ENCODE measurements at places on chromosomes 2 and 18. TPM values are rescaled to one million over a fixed set of nuclear protein-coding genes. Genes with fewer than 3 reads are reported as not detected.

- no peak for DNase-seq
Measured at GRCh38 chr2:231050018-231050901, 6.4 kb upstream of the PSMD1 start.

- no peak for DNase-seq
Measured at GRCh38 chr2:182117196-182117595, 131.5 kb downstream of the PPP1R1C start.

DNA sequence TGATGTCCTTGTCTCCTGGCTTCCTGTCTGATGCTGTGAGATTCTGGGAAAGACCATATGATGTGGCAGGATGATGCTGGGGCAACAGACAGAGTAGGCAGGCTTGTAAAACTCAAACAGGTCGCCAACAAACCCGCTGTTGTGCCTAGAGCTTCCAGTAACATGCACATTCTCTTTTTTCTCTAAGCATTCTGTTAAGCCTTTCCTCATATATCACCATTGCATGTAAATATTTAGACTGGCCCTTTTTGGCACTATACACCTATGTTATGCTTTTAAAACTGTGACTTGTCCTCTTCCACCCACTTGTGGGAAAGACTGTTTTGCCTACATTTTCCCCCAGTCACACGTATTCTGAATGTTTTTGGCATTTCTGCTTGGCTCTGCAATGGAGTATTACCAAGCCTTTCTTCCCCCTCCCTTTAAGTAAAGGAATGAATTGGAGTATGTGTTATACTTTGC is 250.4 kb upstream of the TANK start:
- DNase-seq = no peak

The SERPINB2 gene
- 190 TPM for total RNA-seq

The TMEM247 gene
- not detected for total RNA-seq

GRCh38 chr2:142286618-142287017 is 155.8 kb upstream of the LRP1B start:
- DNase-seq = no peak

DNA sequence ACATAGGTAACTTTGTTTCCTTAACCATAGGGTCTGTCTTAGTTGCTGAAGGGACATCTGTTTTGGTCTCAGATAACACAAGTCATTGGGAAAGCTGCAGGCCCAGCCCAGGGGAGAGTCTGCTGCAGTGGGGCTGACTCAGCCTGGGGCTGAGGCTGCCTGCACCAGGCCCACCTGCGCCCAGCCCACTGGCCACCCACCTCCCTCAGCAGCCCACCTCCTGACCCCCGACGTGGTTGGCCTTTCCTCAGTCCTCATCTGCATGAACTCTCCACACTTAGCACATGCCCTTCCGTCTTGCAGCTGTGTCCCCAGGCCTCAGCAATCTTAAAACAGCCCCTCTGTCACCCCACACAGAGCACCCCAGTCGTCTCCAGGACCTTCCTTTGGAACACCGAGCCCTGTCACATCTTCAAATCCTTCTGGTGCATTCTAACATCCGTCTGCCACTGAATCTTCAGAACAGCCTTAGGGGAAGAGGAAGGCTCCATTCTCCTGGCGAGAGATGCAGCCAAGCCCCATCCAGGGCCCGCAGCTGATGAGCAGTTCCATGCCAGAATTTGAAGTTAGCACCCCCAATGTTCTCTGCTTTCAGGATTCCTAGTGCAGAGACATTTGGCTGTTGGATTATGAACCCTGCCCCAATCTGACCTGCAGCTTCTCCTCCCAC is 231.4 kb downstream of the SEPTIN10 start:
- DNase-seq = peak; percentile 35

DNA sequence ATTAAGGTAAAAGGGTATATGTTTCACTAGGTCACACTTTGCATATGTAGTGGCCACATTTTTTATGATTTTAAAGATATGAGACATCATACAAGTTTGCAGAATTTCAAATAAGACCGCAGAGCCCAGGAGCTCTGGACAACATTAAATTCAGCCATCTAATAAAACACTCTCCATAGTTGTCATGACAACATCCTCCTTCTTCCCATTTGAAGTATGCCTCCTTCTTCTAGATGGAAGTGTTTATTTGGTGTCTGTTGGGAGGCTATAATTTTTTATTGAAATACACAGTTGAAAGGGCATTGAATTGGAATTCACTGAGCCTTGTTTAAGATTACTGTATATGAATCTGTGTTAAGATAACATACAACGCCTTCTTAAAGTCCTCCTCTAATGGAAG is 467.3 kb downstream of the CMPK2 start:
- DNase-seq = no peak

DNA sequence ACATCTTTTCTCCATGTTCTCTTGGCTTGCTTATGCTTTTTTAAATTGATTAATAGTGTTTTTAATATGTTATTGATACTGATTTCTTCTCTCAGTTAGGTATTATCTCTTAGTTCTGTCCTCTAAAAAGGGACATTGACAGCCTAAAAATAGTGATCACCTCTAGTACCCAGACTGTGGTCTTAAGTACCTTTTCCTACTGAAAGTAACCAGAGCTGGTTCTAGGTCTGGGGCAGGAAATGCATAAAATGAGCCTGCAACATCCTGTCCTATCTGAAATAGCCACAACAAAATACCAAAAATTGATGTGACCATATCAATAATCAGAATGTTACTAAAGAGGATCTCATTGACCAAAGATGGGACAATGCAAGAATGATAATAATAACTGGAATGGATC is 113.3 kb downstream of the DNAH6 start:
- no peak for DNase-seq

DNA sequence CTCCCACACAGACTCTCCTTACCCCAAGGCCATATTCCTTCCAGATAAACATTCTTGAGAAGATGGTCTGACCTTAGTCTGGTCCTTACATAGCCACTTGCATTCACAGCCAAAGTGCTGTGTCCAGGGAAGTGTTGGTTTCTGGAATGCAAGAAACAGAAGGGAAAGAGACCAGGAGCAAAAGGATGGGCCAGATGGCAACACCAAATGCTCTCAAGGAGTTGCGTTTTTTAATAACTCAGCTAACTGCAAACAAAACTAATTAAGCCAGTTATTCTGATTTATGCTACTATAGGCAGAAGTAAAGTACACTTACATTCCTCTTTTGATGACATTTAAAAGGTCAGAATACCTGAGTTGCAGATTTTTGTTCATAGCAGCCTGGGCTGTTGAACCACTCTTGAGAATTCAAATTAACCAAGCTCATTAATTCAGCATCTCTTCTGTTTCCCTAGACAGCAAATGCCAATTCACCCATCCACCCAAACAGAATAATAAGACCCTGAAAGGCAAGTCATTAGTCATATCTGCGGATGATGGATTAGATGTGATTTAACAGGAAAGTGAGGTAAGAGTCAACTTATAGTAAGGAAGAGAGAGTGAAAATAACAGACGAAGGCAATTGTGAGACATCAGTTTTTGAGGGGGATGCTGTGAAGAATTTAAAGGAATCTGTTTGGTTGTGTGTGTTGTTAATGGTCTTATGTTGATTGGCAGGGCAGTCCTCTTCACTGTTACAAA is 18.8 kb downstream of the CCDC85A start:
- DNase-seq = no peak

GRCh38 chr2:171297956-171298355 is 135.8 kb downstream of the METTL8 start:
- DNase-seq = no peak

The SLC30A3 gene
- not detected for total RNA-seq

GRCh38 chr2:169362118-169362893 is at the start of gene LRP2:
Gene LRP2 (minus strand): TSS chr2:169362534. CDS start chr2:169362399, 135 bp downstream.
- no peak for DNase-seq

GRCh38 chr2:98601532-98602132 is 6.7 kb downstream of the COA5 start:
- no peak for DNase-seq
